ENCODE measurements at places on chromosomes 16 and 17.

- peaks cover 11% of the 10 kb centered on the region for H3K4me1 ChIP-seq
- peaks cover 65% of the 10 kb centered on the region for H3K36me3 ChIP-seq
- no peaks in the 10 kb centered on the region for H3K27me3 ChIP-seq
- peak; percentile 88 for DNase-seq
Measured at GRCh38 chr16:88737298-88738150, 31.2 kb downstream of the CTU2 start.

DNA sequence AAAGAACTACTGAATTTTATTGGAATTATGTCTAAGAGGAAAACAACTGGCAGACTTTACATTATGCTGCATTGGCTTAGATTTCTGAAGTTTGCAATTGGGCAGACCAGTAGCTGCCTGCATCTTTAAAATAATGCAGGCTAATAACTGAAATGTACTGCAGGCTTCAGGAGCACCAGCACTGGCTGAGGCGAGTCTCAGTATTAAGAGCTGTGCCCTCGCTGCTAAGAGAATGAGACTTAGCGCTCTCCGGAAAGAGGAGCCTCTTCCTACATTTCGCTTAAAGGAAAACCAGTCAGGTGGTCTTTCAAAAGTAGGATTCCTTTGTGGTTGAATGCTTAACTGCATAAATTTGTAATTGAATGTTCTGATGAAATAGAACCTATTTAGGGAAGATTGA is 885 bp downstream of the CNTNAP4 start:
- H3K36me3 ChIP-seq = no peaks in the 10 kb centered on the region
- H3K27ac ChIP-seq = peak overlapping the region; percentile 25
- no peak for DNase-seq

DNA sequence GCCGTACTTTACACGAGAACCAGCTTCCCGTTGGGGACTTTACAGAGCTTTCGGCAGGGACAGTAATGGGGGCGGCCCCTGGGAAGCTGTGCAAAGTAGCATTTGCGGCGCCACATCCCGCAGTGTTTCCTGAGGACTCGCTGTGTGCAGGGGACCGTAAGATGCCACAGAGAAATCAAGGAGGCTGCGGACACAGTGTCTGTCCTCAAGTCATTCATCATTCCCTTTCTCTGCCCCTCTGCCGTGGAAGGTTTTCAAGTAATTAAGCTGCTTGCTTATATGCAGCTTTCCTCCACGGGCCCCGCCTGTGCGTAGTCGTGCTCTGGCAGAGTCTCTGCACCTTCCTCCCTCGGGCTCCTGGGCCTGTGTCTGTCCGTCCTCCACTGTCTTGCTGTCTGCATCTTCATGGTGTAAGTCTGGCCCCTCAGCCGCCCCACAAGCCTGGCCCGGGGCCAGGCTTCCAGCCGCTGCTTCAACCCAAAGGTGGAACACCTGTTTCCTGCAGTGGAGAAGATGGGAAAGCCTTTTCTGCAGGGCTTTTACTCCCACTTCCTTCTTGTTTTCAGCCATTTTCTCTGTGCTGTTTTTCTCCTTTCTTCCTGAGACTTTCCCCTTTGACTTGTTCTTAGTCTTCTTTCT is 216.9 kb upstream of the CHMP6 start:
- H3K4me1 ChIP-seq = peaks cover 28% of the 10 kb centered on the region
- H3K27ac ChIP-seq = no peak overlapping the region
- no peak overlapping the region for H3K4me3 ChIP-seq

- no peaks in the 10 kb centered on the region for H3K27me3 ChIP-seq
- no peak overlapping the region for H3K27ac ChIP-seq
- DNase-seq = no peak
- H3K4me1 ChIP-seq = peaks cover 2% of the 10 kb centered on the region
- no peaks in the 10 kb centered on the region for H3K36me3 ChIP-seq
Measured at GRCh38 chr16:50974438-50975036, 176.5 kb downstream of the SALL1 start.

DNA sequence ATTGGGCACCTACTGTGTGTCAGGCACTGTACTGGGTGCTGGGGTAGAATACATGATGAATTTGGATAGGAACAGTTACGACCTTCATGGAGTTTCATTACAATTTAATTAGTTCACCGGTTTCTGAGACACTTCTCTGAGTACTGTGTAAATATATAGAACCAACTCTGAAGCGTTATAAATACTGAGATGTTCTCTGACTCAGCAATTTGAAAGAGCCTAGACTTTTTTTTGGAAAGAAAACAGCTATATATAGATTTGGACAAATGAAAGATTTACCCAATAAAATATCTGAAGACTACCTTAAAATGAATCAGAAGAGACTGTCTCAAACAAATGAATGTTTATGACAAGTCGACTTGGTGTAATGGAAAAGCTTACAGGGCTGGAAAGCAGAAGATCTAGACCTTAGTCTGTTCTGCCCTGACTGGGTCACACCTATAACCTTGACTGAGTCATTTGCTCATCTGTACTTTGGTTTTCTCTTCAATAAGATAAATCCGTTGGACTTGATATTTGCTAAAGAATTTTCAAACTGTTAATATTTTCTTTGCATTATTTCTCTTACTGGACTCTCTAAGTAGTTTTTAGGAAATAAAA is 4.6 kb upstream of the GAN start:
- H3K27ac ChIP-seq = no peak overlapping the region
- DNase-seq = no peak
- no peaks in the 10 kb centered on the region for H3K27me3 ChIP-seq
- peaks cover 8% of the 10 kb centered on the region for H3K4me1 ChIP-seq
- no peak overlapping the region for H3K4me3 ChIP-seq

- H3K4me1 ChIP-seq = peaks cover 6% of the 10 kb centered on the region
- H3K36me3 ChIP-seq = no peaks in the 10 kb centered on the region
- H3K27ac ChIP-seq = no peak overlapping the region
- DNase-seq = no peak
- H3K27me3 ChIP-seq = no peaks in the 10 kb centered on the region
- H3K4me3 ChIP-seq = no peak overlapping the region
Measured at GRCh38 chr17:57142925-57143324, 57.9 kb downstream of the AKAP1 start.

GRCh38 chr16:77500934-77501664 is 66.3 kb upstream of the ADAMTS18 start:
- DNase-seq = no peak
- H3K36me3 ChIP-seq = no peaks in the 10 kb centered on the region
- H3K27ac ChIP-seq = no peak overlapping the region
- H3K4me3 ChIP-seq = no peak overlapping the region
- H3K4me1 ChIP-seq = peaks cover 9% of the 10 kb centered on the region
- no peaks in the 10 kb centered on the region for H3K27me3 ChIP-seq

All from spinal cord (tissue), 10 donors.